ENCODE measurements at places on chromosomes 2 and 18. TPM values are rescaled to one million over a fixed set of nuclear protein-coding genes. Genes with fewer than 3 reads are reported as not detected.

CAPN14 gene
- 0.12 TPM for total RNA-seq

RAB27B gene
- total RNA-seq = 22.2 TPM

RAB6C gene
- under 0.01 TPM for total RNA-seq

IL1R1 gene
- 11.2 TPM for total RNA-seq

NEURL3 gene
- not detected for total RNA-seq

ZNF514 gene
- total RNA-seq = 16.0 TPM

SATB2 gene
- 4.9 TPM for total RNA-seq

WDSUB1 gene
- 14.9 TPM for total RNA-seq

Measured in uterine smooth muscle cell (primary cell).